Esophagus mucosa (tissue), 1 donor: ENCODE measurements at places on chromosomes 3 and 15. TPM values are rescaled to one million over a fixed set of nuclear protein-coding genes. Genes with fewer than 3 reads are reported as not detected.

DNA sequence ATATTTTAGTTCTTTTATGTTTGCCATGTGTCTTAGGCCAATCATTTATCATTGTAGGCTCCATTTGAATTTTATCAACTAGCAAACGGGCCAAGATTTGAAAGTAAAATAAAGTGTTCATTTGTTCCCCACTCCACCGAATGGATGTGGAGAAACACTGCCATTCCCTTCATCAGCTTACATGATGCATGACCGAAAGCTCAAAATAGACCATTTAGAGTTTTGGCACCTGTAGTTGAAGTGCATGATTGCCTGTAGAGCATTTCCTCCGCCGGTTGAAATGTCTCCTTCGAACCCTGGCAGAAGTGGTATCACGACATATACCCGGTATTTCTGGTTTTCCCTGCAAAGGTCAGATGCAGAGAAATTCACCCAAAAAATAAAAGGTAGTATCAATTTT, 165.6 kb downstream of the PLD1 start:
- no peak for ATAC-seq

DNA sequence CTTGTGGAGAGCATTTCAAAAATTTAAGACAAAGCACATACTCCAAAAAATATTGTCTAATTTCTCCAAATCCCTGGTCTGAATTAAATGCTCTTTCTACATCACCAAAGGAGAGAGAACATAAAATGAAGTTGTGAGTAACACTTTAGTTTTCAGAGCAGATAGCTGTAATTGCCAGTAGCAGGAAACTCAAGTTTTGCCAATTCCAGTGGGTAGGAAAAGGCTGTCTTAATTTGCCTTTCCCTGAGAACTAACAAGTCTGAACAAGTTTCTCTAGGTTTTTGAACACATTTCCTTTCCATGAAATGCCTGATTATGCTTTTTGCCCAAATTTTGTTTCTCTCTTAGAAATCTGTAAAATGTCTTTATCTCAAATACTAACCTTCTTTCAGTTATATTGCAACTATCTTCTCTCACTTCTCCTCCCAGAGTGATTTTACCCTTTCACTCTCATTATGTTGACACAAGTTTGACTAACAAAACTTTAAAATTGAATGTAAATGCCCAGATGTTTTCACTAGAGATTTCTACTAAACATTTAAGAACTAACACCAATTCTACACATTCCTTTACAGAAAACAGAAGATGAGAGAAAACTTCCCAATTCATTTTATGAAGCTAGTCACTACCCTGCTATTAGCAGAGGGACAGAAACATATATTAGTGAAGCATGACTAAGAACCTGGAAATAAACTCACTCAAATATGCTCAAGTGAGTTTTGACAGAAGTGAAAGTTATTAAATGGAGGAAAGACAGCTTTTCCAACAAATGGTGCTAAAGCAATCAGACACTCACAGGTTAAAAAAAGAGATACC, 38.4 kb downstream of the RFX7 start:
- no peak for ATAC-seq

DNA sequence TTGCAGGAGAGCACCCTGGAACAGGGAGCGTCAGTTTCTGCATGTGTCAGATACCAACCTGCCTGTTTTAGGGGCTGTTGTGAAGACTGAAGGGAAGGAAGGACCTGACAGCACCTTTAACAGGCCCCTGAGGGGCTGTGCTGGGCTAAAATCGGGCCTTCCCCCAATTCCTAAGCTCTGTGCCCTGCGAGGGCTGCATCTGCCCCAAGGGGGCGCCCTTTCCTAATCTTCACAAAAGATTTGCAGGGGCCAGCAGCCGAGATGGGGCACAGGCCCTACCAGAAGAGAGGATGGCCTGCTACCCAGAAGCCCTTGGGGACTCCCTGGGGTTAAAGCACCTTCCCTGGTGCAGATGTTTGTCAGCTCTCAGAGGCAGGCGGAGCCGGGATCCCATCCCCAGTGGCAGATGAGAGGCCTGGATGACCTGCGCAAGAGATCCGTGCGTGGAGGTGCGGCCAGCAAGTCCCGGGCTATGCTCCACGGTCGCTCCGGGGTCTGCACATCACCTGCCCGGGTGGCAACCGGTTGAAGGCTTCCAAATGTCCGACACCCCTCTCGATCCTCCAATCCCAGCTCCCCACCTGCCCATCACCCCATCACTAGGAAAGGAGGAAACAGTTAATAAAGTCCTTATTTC, 53.6 kb downstream of the RHCG start:
- ATAC-seq = peak; percentile 7

DNA sequence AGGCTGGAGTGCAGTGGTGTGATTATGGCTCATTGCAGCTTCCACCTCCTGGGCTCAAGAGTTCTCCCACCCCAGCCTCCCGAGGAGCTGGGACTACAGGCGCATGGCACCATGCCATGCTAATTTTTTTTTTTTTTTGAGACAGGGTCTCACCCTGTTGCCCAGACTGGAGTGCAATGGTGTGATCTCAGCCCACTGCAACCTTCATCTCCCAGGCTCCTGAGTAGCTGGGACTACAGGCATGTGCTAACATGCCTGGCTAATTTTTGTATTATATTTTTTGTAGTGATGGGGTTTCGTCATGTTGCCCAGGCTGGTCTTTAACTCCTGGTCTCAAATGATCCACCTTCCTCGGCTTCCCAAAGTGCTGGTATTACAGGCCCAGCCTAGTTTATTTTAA, 4.0 kb downstream of the TEX9 start:
- no peak for ATAC-seq

GRCh38 chr3:14634763-14635400, 16.7 kb upstream of the CCDC174 start:
- ATAC-seq = peak; percentile 78

- no peak for ATAC-seq
Observed at GRCh38 chr3:10552631-10552943, 47.2 kb upstream of the ATP2B2 start.

DNA sequence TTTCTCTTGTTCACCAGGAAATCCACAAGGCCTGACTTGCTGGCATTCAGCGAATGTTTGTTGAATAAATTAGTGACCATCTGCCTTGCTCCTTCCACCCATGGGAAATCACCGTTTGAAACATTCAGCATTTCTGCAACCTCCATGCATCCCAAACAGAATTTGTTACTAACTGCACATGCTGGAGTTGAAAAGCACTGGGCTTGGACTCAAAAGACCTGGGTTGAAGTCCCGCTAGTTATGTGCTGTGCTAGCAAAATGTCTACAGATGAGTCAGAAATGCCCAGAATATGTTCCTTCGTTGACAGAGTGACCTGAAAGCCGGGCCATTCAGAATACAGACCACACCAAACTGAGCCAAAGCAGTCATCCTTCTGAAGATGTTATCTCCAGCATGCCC, 144.6 kb downstream of the ALDH1A2 start:
- no peak for ATAC-seq

GRCh38 chr3:35921718-35922117, 282.4 kb downstream of the ARPP21 start:
- no peak for ATAC-seq

GRCh38 chr15:63243776-63244175, 33.6 kb upstream of the APH1B start:
- no peak for ATAC-seq

GRCh38 chr15:52328680-52329079, 33.1 kb upstream of the MYO5C start:
- ATAC-seq = no peak

DNA sequence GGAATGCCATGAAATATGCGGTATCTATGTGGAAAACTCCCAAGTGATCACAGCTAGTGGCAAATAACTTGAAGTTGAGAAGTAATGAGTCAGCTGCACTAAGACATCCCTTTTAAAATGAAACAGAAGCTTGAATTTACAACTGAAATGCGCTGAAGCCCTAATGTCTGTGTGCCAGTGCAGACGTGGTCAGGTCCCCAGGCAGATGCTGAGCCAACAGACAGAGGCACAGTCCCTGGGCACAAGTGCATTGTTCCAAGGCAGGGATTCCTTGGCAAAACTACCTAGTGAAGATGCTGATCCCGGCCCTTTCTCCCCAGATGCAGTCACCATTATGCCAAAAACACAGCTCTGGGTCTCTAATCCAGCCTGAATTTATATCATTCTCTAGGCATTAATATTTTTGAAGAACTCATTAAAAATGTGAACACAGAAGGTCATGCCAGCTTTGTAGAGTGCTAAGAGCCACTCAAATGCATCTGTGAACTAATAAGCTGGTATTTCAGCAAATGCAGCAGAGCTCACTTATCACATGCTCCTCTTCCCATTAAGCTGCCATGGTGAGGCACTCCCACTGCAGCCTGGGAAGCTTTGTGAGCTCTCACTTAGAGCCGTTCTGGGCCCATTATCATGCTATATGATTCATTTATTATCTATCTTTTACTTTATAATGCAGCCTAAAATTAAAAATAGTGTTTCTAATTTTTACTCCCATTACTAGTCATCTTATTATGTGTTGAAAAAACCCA, 200.1 kb downstream of the GABRB3 start:
- ATAC-seq = no peak

- ATAC-seq = peak; percentile 54
Observed at GRCh38 chr3:36843065-36844051, 79.0 kb upstream of the DCLK3 start.

GRCh38 chr15:83282776-83283137, 1.7 kb downstream of the BNC1 start:
- no peak for ATAC-seq

DNA sequence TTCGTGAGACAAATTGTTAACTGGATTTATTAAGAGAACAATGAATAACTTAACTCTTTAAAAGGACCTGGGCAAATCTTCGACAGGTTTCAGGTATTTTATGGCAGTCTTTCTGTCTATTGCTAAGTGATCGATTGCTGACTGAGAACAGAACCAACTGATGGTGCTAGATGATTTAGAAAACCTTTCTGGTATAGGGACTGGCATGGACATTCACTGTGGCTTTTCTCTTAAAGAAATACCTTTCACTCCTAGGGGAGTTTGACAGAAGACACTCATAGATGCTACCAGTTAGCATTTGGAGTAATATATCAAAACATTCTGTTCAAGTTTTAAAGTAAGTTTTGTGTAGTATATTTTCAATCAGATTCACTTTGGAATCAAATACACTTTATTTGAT, 654 bp downstream of the PPARG start:
- no peak for ATAC-seq

DNA sequence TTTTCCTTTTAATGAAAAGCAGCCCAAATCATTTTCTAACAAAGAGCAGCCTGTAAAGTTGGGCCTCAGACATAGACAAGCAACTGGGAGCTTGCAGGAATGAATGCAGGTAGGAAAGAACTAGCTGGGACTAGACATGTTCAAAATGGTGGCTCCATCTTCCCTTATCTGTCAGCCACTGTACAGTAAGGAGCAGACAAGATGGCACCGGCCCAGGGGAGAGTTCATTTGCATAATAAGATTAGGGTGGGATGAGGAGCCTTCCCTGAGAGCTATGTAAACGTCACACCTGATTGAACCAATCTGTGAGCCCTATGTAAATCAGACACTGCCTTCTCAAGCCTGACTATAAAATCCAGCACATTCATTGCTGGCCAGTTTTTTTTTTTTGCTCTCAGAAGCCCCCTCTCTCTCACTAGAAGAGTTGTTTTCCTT, 59.7 kb upstream of the GK5 start:
- no peak for ATAC-seq

DNA sequence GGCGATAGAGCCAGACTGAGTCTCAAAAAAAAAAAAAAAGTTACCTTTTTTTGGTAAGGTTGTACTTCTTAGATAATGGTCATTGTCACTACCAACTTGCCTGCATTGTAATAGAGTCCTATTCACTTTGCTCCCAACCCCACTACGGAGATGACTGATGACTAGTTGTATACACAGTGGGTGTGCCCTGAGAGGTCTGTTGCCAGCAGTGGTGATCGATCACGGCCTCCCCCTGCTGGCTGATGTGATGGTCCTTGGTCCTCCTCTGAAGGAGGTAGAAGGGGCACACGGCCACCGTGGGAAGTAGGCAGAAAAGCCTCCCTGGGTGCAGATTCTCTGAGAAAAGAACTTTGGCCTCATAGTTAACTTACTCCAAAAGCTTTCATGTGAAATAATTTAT, 10.7 kb downstream of the GCNT3 start:
- ATAC-seq = peak; percentile 72

- no peak for ATAC-seq
Observed at GRCh38 chr3:58102390-58102750, 94.1 kb downstream of the FLNB start.

DNA sequence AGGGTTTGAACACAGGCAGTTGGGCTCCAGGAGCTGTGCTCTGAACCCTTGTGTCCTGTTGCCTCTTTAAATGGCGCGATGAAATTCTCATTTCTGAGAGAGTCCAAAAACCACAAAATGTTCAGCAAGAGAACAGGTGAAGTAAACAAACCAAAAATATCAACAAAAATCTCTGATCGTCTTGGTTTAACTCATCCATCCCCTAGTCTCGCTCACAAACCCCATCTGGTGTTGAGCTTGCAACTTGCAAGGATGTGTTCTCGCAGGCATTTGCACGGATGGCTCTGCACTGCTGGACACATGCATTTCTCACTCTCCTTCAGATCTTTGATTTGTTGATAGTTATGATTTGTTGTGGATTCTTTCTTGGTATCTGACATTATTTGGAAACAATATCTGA, 31.1 kb downstream of the FAH start:
- no peak for ATAC-seq

GRCh38 chr3:52021489-52022268, 26.0 kb upstream of the RPL29 start:
- no peak for ATAC-seq

DNA sequence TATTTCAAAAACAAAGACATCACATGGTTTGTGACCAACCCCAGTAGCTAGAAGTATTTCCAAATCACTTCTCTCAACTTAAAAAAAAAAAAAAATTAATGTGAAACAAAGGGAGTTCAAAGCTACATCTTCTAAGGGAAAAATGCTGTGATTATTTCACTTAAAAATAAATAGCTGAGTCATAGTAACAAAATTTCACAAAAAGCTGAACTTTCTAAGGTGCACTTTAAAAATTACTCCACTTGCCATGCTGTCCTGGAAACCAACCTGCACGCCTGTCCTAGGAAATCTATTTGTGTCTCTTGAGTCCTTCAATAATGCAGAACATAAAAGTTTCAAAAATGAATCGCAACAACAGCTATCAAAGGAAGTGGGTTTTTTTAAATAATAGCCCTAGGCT, 1.8 kb downstream of the ACAP2 start:
- ATAC-seq = no peak

DNA sequence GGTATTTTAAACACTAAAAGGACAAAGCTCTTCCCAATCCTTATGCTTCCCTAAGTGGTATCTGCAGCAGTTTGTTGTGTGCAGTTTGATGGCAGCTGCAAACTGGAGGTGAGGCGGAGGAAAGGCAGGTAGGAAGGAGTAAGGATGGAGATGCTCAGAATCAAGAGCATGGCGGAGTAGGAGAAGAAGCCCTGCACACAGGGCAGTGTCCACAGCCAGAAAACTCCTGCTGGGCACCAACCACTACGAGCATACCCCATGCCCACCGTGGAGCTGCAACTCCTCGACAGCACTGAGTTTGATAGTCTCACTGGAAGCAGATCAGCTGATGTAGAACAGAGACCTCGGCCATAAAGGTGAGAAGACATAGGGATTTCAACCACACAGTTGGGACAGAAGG, 30.3 kb upstream of the ESYT3 start:
- no peak for ATAC-seq

The SOX14 gene
- total RNA-seq = not detected

The NRG4 gene
- total RNA-seq = 1.6 TPM

The CLCN2 gene
- 3.4 TPM for total RNA-seq

The SPINT1 gene
- total RNA-seq = 127 TPM

The TMA7 gene
- total RNA-seq = 244 TPM

The VGLL3 gene
- 1.6 TPM for total RNA-seq

The LRRN1 gene
- total RNA-seq = 0.44 TPM

The CDCP1 gene
- 85.6 TPM for total RNA-seq

The CD86 gene
- 1.2 TPM for total RNA-seq

The COL6A6 gene
- 0.08 TPM for total RNA-seq
